Fibroblast of lung (primary cell): ENCODE measurements at places on chromosomes 11 and 22. TPM values are rescaled to one million over a fixed set of nuclear protein-coding genes. Genes with fewer than 3 reads are reported as not detected.

The RNF141 gene
- polyA plus RNA-seq: 29.6 and 43.5 TPM in 2 replicates

The TMEM25 gene
- polyA plus RNA-seq: 12.6 and 15.6 TPM in 2 replicates

- H3K27me3 ChIP-seq: no peaks in the 10 kb centered on the region
- no peak overlapping the region for H3K27ac ChIP-seq
- H3K4me1 ChIP-seq: no peaks in the 10 kb centered on the region
- peaks cover 62% of the 10 kb centered on the region for H3K36me3 ChIP-seq
- no peak overlapping the region for H3K4me3 ChIP-seq
- DNase-seq: no peak
Observed at GRCh38 chr11:609341-609811, 6.4 kb downstream of the IRF7 start.

The CREB3L1 gene
- 18.8 and 31.2 TPM in 2 replicates for polyA plus RNA-seq

GRCh38 chr11:132941024-132941646 lies 591.2 kb downstream of the OPCML start:
- no peaks in the 10 kb centered on the region for H3K27me3 ChIP-seq
- no peak overlapping the region for H3K27ac ChIP-seq
- peak; percentile 62 for DNase-seq
